ENCODE measurements at places on chromosomes 7 and 10.

- no peak for DNase-seq
These were observed 35.6 kb downstream of the FAM20C start for GRCh38 chr7:227926-228325.

- DNase-seq = no peak
These were observed 23.4 kb downstream of the ACSM6 start for GRCh38 chr10:95217476-95217875.

GRCh38 chr10:76869931-76870330, 767.7 kb downstream of the KCNMA1 start:
- DNase-seq = no peak

DNA sequence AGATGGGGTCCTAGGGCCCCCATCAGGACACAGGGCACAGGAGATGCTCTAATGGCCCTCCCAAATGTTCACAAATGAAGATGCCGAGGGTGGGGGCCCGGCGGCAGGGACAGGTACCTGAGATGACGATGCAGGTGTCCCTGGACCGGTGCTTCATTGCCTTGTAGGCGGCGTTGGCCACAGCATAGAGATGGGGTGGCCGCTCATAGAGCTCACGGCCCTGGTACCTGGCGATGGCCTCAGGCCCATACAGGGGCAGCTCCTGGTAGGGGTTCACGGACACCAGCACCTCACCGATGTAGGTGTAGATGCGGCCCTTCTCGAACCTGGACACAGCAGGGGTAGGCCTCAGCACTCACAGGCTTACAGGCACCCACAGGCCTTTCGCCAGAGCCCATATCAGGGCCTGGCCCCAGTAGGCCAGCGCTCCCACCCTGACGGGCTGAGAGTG, 2.0 kb downstream of the MYO1G start:
- no peak for DNase-seq

DNA sequence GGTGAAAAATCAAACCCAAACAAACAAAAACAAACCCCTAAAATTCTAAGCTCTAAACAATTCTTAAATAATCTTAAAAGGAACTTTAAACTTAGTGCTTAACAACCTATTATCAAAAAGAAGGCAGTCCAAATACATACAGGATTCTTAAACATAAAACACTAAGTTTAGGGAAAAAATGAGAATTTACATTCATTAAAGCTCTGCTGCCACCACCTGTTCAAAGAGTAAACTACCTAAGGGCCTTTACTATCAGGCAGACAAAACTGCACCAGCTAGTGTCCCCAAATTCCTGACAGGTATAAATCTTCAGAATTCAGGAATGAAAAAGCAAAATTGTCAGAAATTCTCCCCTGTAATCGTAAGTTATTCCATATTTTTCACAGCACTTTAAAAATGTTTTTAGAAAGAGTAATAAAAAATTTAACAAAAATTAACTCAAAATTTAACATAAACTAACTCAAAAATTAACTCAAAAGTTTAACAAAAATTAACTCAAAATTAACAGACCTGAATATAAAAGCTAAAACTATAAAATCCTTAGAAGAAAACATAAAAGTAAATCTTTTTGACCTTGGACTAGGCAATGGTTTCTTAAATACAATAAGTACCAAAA, 55.1 kb downstream of the PDZD8 start:
- DNase-seq = no peak

GRCh38 chr7:150397346-150398107, 18.4 kb downstream of the ZNF775 start:
- DNase-seq = no peak

GRCh38 chr7:6402041-6402440, 45.7 kb downstream of the DAGLB start:
- no peak for DNase-seq

Data from activated CD8-positive, alpha-beta memory T cell treated with anti-CD3 and anti-CD28 coated beads for 1 hour (primary cell).